ENCODE measurements at places on chromosomes 1 and 21.

DNA sequence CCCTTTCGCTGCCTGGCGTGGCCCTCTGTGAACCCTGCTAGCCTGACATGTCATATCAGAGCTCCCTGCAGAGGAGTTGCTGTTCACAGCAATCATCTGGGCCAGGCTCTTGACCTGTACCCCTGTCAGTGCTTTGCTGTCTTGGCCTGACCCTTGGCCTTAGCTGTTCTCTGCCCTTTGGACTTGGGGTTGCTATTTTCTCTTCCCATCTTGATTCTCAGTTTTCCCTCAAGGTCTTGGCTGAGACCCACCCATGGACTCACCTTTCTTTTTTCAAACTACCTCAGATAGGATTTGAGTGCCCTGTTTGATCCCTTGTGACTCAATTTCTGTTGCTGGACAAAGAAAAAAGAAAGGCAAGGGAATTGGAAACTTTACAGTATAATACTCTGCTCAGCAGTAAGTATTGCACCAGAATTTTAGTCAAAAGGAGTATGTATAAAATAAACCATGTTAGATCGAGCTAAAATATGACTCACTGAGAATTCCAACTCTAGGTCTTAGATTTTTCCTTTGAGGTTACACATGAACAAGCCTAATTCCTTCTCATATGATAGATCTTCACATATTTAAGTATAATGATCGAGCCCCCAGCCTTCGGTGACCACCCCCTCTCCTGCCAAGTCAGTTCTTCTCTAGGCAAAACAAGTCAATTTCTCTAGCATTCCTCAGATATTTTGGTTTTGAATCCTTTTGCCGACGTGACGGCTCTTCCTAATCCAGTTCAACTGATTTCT lies 110.5 kb downstream of the NGF start:
- DNase-seq, result no peak

DNA sequence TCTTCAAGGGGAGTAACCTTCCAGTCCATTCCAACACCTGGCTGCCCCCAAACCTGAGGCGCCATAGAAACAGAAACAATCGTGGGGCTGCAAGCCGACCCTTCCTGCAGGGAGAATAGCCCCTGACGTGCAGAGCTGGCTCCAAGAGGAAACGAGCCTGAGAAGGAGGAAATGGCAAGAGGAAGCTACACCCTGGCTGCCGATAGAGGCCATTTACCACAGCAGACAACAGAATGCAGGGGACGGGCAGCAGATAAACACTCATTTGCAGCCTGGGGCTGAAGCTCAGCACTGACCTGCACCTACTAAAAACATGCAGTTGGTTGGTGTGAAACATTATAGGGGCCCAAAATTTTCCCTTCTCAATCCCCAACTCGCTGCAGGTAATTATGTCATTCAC lies 8.7 kb upstream of the TDRD10 start:
- no peak for DNase-seq

DNA sequence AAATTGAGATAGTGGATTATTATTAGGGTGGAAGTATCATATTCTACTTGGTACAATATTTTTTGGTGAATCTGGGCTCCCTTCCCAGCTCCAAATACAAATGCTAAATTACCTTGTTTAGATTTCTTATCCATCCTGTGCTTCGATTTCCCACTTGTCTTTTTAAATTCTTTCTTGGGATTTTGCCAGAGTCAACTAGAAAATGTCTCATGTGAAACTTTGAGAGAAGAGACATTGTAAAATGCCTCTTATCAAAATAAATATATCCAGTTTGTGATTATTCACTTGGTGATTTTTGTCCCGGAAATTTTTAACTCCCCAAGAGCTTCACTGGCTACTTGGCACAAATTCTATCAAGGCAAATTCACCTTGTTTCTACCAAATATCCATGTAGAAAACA lies 202.0 kb downstream of the FMN2 start:
- DNase-seq, result no peak

DNA sequence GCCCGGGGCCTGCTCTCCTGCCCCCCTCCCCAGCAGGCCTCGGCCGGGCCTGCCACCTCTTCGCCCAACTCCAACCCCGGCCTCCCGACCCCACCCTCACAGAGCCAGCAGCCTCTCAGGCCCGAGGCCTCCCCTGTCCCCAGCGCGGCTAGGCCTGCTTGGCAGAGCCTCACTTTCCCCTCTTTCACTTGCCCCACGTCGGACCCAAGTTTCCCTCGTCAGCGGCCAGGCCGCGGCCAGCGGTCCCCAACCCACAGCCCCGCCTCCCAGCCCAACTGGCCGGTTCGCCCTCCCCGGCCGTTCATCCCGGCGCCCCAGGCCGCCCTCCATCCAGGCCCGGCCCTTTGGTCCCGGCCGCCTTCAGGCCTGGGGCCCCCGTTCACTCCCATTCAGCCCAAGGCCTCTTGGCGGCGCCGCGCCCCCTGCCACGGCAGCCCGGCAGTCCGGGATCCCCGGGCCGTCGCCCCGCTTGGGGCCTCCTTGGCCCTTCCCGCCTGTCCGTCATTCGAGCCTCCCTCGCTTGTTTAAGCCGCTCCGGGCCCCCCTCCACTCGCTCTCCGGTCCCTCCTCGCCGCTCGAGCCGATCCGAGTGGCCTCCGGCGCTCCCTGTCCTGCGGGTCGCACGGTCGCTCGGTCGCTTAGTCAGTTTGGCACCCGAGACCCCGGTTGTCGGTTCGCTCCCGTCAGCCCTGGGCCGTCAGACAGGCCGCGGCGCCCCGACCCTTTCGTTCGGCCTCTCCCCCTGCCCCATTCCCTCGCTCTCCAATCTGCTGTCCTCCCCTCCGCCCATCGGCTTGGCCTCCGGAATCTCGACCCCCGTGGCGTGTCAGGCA lies 1.4 kb downstream of the LRRC41 start:
- DNase-seq, result no peak

DNA sequence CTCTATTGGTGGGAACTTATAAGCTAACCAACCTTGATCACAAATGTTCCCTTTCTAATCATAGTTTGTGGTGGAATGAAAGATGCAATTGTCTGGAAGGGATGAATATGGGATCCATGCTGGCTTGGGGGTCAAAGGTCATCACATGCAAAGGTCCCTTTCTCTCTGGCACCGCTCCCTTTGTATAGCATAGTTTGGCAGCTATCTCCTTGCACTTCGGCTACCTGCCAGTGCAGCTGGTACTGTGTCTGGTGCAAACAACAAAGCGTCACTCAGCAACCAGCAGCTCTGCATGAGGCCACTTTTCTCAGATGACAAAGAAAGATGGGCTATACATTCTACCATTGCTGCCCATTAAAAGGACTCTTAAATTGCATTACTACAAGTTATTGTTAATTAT lies 188.2 kb upstream of the NFIA start:
- no peak for DNase-seq

GRCh38 chr1:108107658-108108057 lies 92.5 kb downstream of the SLC25A24 start:
- DNase-seq, result no peak

DNA sequence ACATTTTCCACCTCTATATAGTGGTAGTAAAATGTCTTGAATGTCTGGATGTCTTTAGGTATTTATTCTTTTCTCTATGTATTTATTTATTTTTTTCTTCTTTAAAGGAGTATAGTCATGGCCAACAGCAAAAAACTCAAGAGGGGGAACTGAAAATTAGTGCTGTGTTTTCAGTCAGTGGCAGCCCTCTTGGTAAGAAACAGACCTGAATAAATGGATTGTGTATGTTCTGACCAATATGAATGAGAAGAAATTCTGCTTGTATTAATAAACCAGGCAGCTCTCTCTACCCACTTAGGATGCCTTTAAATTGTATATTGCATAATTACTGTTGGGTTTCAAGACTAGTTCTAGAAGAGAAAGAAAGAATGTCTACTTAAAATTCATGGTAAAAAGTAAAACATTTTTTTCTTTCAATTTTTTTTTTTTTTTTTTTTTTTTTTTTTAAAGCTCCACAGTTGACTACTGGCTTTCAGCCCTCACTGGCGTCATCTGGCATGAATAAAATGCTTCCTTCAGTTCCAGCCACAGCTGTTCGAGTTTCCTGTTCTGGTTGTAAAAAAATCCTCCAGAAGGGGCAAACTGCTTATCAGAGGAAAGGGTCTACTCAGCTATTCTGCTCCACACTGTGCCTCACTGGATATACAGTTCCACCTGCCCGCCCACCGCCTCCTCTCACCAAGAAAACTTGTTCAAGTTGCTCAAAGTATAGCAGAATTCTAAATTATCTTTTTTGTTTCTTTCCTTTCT lies 101.6 kb downstream of the ZMYM4 start:
- DNase-seq, result no peak

DNA sequence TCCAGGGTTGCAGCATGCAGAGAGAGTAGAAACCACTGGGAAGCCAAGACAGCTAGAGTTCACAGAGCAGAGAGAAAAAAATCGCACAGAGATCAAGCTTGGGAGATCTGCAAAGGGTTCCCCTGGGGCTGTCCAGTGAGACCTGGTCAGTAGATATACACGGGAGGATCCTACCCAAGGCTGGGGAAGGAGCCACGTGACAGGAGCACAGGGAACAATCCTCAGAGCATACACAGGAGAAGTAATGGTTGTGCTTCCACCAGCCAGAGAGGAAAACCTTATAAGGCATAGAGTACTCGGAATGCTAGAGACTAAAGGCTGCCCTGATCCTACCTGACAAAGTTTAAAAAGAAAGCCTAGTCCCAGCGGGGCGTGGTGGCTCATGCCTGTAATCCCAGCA lies 53.9 kb downstream of the GABPA start:
- no peak for DNase-seq

DNA sequence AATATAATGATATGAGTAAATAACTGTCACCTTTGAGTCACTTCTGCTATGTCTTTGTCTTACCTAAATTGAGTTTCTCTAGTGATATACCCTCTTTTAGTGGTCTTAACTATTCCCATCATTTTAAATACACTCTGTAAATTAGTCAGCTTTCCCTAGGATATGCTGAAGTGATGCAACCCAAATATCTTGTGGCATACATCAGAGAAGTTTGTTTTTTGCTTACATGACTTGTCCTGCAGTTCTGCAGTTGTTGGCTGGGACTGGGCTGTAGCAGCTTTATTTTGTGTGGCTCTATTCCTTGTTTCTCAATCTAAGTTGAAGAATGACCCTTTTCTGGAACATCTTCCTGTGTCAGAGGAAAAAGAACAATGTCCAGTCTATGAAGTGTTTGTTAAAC lies 76.4 kb downstream of the TTC3 start:
- no peak for DNase-seq

DNA sequence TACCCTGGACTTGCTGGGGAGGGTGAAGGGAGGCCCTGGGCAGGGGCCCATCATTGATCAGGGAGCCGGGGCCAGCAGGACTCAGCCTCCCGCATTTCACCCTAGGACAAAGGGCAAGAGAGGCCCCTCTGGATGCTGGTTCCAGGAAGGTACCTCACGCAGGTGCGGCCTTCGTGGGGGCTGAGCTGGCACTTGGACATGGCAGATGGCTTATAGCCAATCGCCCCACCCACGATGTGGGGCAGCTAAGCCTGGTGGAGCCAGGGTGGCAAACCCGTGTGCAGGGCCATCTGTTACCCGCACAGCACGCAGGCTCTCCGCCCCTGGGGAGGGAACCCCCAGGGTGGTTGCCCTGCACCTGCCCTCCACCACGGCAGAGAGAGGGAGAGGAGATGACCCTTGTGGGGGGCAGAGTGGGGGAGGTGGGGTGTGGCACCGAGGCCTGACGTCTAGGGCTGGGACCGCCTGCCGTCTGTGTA lies 2.5 kb downstream of the TFF3 start:
- DNase-seq, result no peak

- DNase-seq, result no peak
These were observed 170.7 kb downstream of the NR5A2 start for GRCh38 chr1:200198236-200198635.

DNA sequence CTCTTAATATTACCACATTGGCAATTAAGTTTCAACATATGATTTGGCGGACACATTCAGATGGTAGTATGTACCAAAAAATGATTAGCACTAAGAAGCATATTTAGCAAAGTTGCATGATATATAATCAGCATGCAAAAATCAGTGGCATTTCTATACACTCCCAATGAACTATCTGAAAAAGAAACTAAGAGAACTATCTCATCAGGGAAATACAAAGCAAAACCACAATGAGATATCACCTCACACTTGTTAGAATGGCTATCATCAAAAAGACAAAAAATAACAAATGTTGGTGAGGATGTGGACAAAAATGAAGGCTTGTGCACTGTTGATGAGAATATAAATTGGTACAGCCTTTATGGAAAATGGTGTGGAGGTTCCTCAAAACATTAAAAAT lies 31.4 kb upstream of the DENND1B start:
- DNase-seq, result no peak

- DNase-seq, result no peak
These were observed 75.7 kb downstream of the PHTF1 start for GRCh38 chr1:113683384-113684152.

Data from stimulated activated CD4-positive, alpha-beta T cell treated with anti-CD3 and anti-CD28 coated beads, TNF-alpha, amount 100 ng/mL, for 1 hour (primary cell).